ENCODE measurements at places on chromosomes 4 and X.

DNA sequence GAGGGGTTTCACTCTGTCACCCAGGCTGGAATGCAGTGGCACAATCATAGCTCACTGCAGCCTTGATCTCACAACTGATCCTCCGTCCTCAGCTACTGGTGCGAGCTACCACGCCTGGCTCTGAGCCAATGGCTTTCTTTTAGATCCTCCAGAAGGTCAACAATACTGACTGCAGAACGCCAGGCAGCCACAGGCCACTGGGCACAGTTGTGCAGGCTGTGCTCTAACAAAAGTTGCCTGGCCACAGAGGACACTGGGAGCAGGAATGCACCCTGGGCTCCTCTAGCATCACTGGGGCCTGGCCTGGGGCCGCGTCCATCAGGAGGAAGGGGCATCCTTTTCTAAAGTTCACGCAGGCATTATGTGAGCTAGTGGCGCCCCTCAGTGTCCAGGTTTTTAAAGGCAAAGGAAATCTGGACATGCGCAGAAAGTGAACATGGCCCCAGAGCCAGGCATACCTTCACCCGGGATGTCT is 14.9 kb upstream of the PORCN start:
- no peak for DNase-seq

- no peak for DNase-seq
Measured at GRCh38 chrX:42809569-42809968, 31.6 kb upstream of the PPP1R2C start.

- DNase-seq: no peak
Measured at GRCh38 chr4:48739560-48740019, 40.5 kb downstream of the FRYL start.

GRCh38 chr4:148503681-148504080 is 61.5 kb upstream of the NR3C2 start:
- DNase-seq: no peak

DNA sequence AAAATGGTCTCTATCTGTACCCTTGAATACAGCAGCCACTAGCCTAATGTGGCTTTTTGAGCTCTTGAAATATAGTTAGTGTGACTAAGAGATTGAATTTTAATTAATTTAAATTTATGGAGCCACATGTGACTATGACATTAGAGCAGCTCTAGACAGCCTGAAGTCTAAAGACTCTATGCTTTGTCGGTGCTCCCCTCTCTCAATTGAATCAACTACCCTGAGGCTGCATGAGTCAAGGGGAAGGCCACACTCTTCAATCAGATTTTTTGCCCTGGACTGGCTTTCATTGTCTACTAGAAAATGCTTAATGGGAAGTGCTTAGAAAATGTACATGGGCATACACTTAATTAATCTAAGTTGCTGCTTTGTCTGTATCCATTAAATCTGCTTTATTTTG is 11.7 kb downstream of the TLR7 start:
- DNase-seq: no peak

GRCh38 chr4:154304679-154305078 is 186.9 kb downstream of the DCHS2 start:
- DNase-seq: no peak

GRCh38 chrX:64202808-64203325 is 2.6 kb downstream of the AMER1 start:
- DNase-seq: no peak

DNA sequence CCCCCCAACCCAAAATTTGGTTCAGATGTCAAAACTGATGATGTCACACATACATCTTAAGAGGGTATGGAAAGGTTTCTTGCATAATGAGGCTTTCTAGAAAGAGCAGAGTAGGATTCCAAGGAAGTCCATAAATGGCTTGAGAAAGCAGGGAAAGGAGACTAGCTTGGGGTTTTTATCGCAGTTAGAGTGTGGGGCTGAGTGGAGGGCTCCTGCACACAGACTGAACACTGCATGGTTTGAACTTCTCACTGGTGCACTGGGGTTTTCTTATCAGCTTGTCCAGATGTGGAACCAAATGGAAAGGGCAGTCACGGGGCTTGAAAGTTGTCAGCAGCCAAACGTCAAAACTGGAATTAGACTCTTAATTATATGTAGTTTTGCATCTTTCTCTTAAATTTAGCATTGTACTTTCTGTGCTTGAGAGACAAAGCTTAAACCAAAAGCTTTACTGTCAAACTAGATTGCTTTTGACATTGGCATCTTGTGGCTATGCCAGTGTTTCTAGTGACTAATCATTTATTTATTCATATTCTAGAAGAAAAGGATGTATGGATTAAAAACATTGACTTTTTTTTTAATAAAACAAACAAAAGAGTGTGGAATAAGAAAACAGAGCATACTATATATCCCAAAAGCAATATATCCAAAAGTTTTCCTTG is 78.3 kb upstream of the STIM2 start:
- no peak for DNase-seq

GRCh38 chrX:32520789-32521188 is 690.6 kb downstream of the DMD start:
- DNase-seq: no peak

DNA sequence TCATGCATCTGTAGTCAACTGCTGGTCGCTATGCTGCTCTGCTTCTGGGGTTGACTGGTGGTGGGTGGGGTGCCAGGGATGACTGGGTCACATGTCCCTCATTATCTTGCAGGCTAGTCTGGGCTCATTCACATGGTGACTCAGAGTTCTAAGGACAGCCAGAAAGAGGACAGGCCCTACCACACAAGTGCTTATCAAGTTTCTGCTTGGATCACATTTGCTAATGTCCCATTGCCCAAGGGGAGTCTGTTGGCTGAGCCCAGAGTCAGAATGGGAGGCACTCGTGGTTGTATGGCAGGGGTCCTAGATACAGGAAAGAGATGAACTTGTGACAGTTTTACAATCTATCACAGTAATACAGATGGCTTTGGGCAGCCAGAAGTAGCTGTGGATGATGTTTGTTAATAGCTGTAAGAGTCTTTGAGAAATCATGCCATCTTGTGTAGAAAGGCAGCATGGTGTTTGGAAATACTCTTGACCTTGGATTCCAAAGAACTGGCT is 221.3 kb downstream of the GPAT3 start:
- no peak for DNase-seq

DNA sequence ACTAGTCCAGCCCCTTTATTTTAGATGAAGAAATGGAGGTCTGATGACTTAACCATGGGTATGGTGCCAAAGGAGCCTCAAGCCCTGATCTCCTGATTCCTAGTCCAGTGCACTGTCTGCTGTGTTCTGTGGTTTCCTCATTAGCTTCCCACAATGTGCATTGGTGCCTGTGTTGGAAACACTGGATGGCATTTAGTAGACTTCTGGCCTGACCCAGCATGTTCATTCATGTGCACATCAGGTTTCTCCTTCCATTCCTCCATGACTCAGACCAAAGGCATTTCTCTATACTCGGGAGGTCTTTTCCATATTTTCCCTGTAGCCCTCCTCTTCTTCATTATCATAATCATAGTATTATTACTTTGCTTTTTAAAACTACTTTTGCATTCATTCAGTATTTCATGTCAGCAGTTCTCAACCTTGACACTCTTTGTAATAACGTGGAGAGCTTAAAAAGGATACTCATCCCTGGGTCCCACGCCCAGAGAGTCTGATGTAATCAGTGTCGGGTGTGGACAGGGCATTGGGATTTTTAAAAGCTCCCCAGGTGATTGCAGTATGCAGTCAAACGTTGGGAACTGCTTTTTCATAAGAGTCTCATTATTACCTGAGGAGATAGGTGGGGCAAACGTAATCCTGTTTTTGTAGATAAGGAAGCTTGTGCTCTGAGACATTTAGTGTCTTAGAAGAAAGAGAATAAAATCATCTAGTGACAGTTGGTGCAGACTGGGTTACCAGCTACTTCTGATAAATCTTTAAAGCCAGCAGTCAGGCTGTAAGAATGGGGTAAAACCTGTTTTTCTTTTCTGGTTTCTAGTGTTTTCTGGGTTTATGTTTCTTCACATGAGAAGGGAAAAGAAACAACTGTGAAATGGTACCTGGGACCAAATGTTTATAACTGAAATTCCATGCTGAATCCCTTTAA is 40.9 kb upstream of the XK start:
- no peak for DNase-seq

GRCh38 chrX:76987381-76987780 is 459.8 kb upstream of the FGF16 start:
- no peak for DNase-seq

- no peak for DNase-seq
Measured at GRCh38 chrX:69489625-69490024, 14.5 kb upstream of the NALF2 start.

DNA sequence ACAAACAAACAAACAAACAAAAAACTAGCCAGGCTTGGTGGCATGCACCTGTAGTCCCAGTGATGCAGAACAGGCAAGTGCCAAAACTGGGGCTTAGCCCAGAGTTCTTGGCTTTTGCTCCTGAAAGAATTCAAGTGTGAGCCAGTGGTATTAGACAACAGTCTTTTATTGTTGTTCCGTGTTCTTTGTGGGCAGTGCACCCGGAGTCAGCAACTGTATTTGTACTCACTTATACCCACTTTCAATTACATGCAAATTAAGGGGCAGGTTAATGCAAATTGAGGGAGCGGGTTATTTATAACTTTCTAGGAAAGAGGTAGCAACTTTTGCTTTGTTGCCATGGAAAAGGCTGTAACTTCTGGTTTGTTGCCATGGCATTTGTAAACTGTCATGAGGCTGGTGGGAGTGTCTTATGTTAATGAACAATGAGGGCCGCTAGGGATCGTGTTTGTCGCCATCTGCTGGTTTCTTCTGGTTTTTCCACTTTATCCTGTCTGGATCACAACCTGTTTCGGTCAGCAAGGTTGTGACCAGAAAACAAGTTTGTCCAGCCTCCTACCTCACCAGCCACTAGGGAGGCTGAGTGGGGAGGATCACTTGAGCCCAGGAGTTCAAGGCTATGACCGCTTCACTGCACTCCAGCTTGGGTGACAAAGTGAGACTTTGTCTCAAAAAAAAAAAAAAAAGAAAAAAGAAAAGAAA is 88.8 kb upstream of the ESX1 start:
- DNase-seq: peak; percentile 5

DNA sequence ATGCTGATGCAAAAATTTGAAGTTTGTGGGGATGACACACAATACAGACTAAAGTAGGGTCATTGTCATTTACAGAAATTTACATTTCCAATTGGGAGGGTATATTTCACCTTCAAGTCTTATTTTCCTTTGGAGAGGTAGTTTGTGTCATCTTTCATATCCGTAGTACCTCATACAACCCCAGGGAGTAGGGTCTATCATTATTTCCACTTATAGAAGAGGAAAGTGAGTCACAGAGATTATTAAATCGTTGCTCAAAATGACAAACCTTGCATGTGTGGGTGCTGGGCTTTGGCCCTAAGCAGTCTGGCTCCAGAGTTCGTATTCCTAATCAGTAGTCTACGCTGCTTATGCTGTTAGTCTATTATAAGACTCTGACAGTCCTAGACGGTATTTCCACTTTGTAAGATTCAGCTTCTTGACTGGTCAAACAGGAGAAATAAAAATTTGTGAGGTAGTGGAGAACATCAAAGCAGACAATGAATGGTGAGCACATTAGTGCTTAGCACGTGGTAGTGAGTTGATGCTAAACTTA is 516.5 kb downstream of the PCDH7 start:
- no peak for DNase-seq

DNA sequence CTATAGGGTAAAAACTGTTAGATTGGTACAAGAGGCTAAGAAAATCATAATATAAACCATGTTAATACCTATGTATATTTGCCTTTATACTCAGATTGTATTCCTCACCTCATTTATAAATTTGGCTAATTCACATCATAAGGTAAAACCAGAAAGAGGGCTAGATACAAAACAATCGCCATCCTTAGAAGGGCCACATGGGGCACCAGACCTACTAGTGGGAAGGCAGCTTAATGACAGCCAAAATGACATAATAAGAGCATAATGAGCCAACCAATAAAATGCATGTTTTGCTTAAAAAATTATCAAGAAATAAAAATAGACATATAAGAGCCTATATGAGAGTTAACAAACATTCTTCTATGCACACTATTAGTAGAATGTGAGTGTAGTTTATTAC is 107.3 kb upstream of the PRDX4 start:
- no peak for DNase-seq

DNA sequence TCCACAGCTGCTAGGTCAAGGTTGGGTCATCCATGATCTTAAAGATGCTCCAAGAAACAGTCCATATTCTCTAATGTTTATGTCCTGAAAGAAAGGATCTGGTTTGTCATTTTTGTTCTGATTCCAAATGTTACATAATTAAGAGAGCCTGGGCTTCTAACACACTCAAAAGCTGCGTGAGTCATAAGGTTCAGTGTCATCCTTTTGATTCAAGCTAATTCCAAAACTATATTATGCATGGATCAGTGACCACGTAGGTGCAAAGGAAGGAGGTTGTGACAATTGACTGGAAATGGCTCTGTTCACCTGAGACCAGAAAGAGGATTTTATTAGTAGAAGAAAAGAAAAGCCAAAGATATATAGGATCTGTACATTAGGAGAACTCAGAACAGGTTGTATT is 268.7 kb upstream of the GK2 start:
- no peak for DNase-seq

DNA sequence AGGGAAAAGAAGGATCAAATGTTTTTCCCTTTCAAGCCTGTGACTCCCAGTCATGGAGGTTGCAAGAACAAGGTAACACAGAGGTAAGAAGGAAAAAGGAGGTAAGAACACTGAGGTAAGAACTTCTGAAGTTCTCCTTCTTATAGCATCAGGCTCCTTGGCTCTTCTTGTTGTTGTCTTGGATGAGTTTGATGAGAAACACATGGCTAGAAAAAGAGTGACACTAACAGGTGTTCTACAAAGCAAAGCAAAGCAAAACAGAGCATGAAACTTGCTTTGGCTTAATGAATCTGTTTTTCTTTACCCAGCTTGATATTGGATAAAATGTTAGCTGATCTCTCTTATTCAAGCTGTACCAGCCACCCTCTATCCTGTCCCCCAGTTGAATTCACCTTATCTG is 231.2 kb upstream of the F9 start:
- no peak for DNase-seq

DNA sequence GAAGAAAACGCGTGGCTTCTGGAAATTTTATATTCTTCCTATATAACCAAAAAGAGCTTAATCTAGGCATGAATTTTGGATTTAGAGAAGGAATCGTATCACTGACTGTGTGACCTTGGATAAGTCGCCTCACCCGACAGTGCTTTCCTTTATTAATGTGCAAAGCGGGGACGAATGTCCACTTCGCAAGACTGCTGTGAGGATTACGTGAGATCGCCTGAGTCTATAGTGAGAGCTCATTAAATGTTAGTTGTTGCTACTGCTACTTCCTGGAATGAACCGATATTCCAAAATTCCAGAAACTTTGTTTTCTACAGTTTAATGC is 448 bp upstream of the TBC1D8B start:
- DNase-seq: no peak

Data from T-helper 2 cell (primary cell).